Liver (tissue), 10 donors: ENCODE measurements at places on chromosomes 7 and 10. TPM values are rescaled to one million over a fixed set of nuclear protein-coding genes. Genes with fewer than 3 reads are reported as not detected.

Gene VENTX
- 0.25 TPM for total RNA-seq

DNA sequence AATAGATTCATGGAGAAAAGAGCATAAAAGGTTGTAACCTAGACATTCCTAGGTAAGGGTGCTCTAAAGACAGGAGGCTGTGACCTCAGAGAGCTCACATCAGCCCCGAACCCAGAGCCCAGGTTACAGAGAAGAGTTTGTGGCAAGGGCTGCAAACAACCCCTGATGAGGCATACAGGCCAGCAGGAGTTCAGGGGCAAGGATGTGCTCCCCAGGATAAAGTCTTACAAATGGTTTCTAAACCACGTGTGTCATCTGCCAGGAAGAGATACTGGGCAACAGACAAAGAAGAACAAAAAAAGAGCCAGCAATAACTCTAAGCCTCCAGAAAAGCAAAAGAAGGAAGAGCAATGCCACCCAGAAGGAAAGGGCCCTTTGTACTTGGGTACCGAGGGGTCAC, 27.7 kb downstream of the NCAPG2 start:
- no peak for DNase-seq

- DNase-seq: no peak
Measured at GRCh38 chr7:73940701-73941238, 79.8 kb downstream of the TMEM270 start.

Gene TRAPPC14
- total RNA-seq: 3.5 TPM

DNA sequence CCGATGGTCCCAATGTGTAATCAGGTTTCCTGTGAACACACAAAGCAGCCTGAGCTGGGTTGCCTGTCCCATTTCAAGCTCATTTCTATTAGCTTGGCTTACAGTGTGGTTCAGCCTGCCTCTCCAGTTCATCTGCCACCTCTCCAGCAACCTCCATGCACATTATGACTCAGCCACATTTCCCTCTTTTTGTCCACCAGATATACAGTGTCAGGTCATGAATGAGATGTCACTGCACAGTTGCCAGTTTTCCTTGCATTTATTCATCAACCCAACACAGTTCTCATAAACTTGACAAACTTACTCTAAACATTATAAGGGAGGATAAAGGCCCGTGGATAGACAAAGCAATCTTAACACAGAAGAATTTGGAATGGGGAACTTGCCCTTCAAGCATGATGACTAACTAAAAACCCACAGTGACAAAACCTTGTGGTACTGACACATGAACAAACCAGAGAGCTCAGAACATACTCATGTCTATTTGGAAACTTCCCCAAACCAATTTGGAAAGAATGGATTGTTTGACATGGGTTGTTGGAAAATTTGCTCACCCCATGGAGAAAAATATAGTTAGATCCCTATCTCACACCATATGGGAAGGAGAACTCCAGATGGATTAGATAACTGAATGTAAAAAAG, 2.5 kb upstream of the CFAP58 start:
- DNase-seq: no peak

DNA sequence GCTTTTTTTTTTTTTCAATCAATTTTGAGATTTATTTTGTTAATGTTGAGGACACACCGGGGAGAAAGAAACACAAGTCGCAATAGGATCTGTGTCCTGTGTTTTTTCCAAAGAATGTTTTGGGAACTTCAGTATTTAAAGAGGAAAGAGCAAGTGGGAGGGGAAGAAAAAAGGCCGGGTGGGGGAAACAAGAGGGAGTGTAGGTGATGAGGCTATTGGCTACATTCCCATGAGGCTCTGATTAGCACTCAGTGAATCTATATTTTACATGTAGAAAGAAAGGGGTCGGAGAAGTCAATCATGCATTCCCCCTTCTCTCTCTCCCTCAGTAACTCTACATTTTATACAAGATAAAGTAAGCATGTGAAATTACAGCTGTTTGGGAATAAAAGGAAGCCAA, 4.1 kb downstream of the ZNF680 start:
- DNase-seq: no peak

DNA sequence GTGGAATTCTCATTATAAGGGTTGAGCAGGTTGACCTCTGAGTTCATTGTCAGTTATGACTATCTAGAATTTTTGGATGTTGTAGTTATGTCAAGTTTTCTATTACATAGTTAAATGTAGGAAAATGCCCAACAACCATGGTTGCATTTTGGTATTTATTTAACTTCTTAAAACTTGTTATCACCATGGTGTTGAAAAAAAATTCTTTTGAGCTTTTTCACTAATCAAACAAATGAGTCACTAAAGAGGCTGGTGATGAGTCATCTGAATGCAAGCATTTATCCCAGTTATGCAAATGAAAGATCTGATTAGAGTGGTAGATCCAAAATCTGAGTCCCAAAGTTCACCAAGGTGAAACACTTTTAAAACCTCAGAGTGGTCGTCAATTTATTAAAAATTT, 624.7 kb upstream of the IGFBP3 start:
- no peak for DNase-seq

DNA sequence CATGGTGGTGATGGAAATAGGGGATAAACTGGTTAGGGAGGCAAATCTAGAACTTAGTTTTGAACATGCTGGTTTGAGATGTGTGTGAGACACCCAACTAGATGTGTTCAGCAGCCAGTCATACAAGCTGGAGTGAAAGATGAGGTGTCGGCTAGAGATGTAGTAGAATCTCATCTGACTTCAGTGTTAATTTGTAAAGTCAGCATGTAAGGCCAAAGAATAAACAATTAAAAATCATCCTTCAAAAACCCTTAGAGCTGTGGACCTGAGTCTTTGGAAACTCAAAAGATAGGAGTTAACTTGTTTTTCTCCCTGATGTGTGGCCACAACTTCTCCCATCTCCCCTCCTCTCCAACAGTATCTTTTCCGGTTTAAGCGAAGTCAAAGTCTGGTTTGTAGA, 22.8 kb upstream of the AGK start:
- DNase-seq: no peak

Gene STAMBPL1
- total RNA-seq: 8.0 TPM

GRCh38 chr7:106231856-106232490, 52.8 kb downstream of the NAMPT start:
- DNase-seq: no peak

DNA sequence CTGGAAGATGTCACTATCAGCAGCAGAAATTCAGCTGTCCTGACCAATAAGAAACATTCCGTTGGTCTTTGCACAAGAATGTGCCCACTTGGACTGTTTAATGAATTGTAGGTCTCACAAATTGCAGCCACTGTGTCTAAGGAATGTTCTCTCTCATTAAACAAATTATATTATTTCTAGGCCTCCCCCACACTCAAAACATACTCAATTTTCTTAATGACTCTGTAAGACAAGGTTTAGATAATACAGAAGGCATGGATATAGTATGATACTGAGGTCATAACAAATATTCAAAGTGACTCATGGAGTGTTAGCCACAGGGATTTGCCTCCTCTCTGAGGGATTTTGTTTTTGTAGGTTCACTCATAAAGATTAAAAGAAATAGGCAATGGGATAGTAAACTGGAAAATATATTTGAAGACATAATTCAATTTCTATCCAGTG, 197.5 kb downstream of the PTN start:
- DNase-seq: no peak

- peak; percentile 57 for DNase-seq
Measured at GRCh38 chr10:119253433-119254174, 46.2 kb downstream of the GRK5 start.

Gene CCDC172
- not detected for total RNA-seq

DNA sequence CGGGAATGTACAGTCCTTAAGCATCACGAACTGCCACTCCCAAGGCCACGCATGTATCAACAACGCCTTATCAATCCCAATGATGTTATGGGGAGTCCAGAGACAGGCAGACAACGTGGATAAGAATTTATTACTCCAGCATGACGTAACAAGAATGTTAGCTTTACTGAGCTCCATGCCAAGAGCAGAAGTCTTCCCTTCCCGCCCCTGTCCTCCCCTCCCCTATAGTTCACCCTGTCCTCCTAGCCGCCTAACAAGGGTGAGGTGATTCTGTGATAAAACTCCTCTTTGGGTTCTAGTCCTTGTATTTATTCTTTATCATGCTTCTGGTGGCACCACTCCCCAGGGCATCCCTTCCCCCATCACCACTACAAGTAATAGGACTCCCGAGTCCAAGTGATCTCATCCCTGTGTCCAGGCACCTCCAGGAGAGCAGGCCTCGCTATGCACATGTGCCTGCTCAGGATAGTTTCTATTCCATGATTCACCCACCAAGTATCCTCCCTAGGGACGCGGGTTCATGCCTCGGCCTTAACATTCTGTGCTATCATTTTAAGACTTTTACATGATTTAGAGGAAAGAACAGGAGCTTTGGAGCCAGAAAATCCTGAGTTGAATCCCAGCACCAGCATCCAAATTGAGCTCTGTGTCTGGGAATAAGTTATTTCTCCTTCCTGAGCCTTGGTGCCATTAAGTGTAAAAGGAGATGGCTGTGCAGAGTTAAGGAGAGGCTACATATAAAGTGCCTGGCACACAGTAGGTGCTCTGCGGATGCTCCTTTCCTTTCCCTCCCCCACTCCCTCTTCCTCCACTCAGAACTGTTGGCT, 15.4 kb downstream of the GSDME start:
- no peak for DNase-seq

DNA sequence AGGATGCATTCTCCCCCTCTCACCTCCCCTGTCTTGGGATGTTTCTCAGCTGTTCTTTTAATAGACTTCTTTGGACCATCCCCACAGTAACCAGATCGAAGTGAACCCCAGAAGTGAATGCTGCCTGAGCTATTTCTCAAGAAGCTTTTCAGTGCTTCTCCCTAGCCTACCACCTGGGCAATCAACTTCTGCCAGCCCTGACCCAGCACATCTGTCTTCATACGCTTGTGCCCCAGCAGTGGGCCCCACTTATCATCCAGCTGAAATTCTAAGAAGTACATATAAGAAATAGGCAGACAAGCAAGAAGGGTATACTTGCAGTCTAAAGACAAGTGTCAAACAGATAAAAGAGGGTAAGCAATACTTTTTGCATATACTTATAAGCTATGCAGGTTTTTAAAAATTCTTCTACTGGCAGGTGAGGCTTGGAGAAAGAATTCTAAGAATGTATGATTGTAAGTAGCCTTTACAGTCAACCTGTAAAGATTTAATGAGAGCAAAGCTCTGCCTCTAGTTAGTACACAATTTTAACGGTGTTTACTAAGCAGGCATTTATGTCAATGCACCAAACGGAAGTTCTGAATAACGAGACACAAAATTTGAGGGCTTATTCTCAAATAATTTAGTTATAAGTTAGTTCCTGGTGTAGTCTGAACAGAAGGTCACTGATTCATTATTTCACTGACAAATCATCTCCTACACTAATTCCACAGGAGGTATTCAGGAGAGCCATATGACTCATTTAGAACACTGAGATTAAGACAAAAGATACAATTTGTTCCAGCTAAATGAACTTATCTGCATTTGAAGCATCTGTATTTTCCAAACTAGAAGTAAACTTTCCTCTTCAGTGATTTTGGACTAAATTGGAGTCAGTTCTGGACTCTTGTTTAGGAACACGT, 83.3 kb downstream of the RNLS start:
- DNase-seq: no peak

Gene SPDYE16
- total RNA-seq: 0.28 TPM

Gene HMX2
- not detected for total RNA-seq

- DNase-seq: no peak
Measured at GRCh38 chr10:3887885-3888476, 103.0 kb upstream of the KLF6 start.

Gene PTPRE
- total RNA-seq: 12.5 TPM

DNA sequence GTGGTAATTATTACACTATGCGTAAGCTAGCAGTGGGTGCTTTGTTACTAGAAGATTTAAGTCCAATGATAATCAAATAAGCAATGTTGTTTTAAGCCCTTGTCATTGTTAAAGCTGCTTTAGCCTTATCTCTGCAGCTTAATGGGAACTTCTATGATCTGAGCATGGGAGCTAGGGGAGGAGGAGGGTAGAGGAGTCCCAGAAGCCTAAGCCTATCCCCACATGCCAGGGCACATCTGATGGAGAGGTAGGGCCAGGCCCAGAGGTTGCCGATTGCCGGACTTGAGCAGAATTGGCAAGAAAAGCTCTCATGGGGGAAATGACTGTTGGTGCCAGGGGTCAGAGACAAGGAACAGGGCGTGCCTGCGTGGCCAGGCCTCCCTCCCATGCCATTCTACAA, 13.4 kb downstream of the CUBN start:
- DNase-seq: no peak

Gene FAM13C
- total RNA-seq: 2.2 TPM

- no peak for DNase-seq
Measured at GRCh38 chr7:156842740-156843140, 50.2 kb downstream of the LMBR1 start.

Gene CRYGN
- not detected for total RNA-seq

DNA sequence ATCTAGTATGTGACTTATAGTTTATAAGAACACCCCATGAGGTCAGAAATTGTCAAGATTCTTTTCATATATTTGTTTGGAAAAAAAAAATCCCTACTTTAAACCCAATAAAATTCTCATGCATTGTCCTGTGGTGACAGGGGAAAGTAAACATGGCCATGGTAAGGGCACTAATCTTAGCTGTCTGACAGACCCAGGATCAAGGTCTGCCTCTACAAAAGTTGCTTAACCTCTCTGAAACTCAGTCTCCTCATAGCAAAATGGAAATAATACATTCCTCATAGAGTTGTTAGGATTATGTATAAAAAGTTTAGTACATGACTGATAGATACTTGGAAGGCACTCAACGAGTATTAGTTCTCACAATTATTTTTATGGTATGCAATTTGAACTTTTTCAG, 22.3 kb upstream of the AKAP9 start:
- DNase-seq: no peak

Gene MBL2
- total RNA-seq: 36.2 TPM

- DNase-seq: no peak
Measured at GRCh38 chr7:75850235-75850634, 28.6 kb upstream of the RHBDD2 start.

GRCh38 chr10:91549262-91549661, 83.6 kb downstream of the PPP1R3C start:
- no peak for DNase-seq

Gene FUOM
- total RNA-seq: 67.6 TPM

Gene TRIM74
- total RNA-seq: not detected
